ENCODE measurements at places on chromosomes 7 and 10. TPM values are rescaled to one million over a fixed set of nuclear protein-coding genes. Genes with fewer than 3 reads are reported as not detected.

- H3K36me3 ChIP-seq = peaks cover 13% of the 10 kb centered on the region
- peak; percentile 21 for DNase-seq
- H3K4me1 ChIP-seq = peaks cover 26% of the 10 kb centered on the region
- H3K27me3 ChIP-seq = no peaks in the 10 kb centered on the region
Observed at GRCh38 chr10:69180525-69181204, 631 bp downstream of the SUPV3L1 start.

DNA sequence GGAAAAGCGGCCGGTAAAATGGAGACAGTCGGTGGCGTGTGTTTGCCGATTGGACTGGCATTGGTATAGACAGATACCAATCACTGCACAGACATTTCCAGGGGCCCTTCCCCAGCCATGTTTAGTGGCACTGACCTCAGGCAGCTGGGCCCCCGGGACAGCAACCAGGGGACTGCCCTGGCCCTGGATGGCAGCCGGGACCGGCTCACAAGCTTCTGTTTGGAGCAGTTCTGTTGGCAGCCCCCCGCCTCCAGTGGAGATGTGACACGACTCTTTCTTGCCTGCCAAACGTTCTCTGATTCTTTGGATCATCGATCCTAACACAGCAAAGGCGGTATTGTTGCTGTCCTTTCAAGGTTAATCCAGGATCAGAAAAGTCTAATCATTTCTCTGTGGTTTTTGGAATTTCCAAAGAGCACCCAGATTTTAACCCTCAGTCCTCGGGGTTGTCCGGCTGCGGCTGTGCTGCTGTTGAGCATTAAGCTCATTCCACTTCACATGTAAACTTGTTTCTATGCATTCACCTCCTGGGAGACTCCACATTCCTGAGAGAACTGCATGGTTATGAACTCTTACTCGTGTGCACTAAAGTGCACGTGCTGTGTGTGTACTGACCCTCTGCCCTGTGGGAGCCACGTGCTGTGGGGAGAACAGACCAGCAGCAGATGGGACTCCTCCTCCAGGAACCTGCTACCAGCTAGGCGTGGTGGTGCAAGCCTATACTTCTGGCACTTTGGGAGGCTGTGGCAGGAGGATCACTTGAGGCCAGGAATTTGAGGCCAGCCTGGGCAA is 46.0 kb downstream of the FOXK1 start:
- H3K4me3 ChIP-seq = no peak overlapping the region
- DNase-seq = no peak
- H3K27me3 ChIP-seq = no peaks in the 10 kb centered on the region
- no peak overlapping the region for H3K27ac ChIP-seq
- H3K4me1 ChIP-seq = peaks cover 22% of the 10 kb centered on the region

- no peaks in the 10 kb centered on the region for H3K4me1 ChIP-seq
- no peak for DNase-seq
- no peaks in the 10 kb centered on the region for H3K27me3 ChIP-seq
- H3K27ac ChIP-seq = no peak overlapping the region
Observed at GRCh38 chr7:77783545-77783944, 14.7 kb downstream of the TMEM60 start.

The BPGM gene
- total RNA-seq = 14.8 TPM

The RASA4B gene
- 32.4 TPM for total RNA-seq

The TRIM73 gene
- 28.2 TPM for total RNA-seq

The MBLAC1 gene
- total RNA-seq = 4.0 TPM

The ZFAND2A gene
- 95.9 TPM for total RNA-seq
